ENCODE measurements at places on chromosomes 12 and 14.
A peak's percentile ranks its signal among the peaks of the same experiment; 100 is the strongest.

- no peak for DNase-seq
These were observed 31.1 kb upstream of the POC1B start for GRCh38 chr12:89556976-89557375.

DNA sequence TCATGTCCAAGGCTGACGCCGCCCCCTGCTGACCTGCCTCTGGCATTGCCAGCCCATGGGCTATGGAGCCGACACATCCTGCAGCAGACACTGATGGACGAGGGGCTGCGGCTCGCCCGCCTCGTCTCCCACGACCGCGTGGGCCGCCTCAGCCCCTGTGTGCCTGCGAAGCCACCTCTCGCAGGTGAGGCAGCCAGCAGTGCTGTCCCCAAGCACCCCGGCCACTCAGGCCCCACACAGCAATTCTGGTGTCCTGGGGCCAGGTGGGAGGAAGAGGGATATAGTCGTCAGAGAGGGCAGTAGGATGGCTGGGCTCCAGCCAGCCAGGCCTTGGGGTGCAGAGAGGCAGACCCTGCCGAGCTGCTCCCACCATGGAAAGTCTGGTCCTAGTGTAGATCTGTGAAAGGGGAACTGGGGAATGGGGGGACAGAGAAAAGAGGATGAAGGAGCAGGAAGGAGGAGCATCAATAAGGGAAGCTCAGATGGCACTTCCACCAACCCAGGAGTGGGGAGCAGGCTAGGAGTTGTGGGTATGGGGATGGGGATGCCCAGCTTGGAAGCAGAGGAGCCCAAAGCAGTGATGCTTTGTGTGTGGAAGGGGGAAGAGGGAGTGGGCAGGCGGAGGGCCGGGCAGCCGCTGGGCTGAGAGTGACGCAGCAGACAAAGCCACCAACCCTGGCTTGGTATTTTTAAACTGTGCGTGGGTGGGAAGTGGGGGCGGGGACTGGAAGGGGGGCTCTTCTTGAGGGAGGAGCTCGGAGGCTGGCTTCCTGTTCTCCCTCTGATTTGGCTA, 4.7 kb downstream of the NAB2 start:
- DNase-seq: peak; percentile 77

DNA sequence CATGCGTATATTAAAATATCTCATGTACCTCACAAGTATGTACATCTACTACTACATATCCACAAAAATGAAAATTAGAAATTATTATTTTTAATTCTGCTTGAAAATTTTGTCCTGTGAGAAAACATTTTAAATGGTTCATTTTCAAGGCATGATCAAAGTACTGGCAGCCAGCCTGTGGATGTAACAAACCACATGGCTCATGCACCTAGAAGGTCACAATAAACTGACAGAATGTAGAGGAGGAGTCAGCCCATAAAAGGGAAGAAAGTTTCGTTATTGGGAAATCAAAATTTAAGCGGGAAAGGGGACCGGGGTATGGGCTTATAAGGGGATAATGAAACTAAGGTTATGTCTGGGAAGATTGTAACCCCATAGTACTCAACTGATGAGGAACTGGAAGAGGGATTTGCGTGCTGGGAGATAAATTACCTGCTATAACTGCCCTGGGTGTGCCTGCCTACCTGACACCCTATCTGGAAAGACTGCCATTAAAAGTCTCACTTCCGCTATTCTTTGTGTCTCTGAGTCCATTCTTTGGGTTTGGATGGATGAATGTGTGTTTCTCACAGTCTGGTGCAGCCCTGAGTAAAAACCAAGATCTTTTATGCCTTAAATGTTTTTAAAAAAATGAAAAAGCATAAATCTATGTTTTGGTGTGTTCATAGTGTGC, 62.2 kb upstream of the PCED1B start:
- DNase-seq: no peak

DNA sequence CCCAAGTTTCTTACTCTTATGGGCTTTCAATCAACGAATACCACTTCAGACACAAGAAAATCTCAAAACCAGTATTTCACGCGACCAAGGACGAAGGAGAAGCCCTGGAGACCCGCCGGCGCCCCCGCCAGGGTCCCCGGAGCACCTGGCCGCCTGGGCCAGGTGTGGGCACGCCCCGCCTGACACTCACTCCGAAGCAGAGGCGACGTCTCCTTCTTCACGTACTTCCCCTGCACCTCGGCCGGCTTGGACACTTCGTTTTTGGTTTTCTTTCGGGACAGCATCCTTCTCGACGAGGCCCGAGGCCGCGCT, 466 bp downstream of the SAV1 start:
- DNase-seq: no peak
